ENCODE measurements at places on chromosomes 11 and 22. TPM values are rescaled to one million over a fixed set of nuclear protein-coding genes. Genes with fewer than 3 reads are reported as not detected.

Gene KCNJ11
- total RNA-seq: 0.77 TPM

GRCh38 chr22:25451480-25452114 is 112.9 kb upstream of the GRK3 start:
- peak; percentile 3 for DNase-seq

Gene SLC43A1
- total RNA-seq: 1.3 TPM

DNA sequence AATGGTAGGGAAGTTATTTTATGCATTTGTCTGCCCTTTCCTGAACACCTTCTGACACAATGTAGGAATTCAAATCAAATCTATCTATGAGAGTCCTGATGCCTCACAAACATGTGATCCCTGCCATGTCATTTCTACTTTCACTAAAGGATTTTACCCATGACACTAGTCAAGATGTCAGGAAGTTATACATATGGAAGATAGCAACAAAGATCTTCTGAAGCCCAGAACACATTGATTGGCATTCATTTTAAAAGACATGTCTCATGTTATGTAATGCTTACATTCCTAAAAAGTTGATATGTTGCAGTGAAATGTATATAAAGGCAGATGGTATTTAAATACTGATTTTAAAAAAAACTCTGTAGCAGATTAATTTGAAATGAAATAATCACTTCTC is 61.5 kb downstream of the FAM76B start:
- no peak for DNase-seq

- no peak for DNase-seq
Measured at GRCh38 chr11:128359515-128359914, 227.8 kb downstream of the ETS1 start.
